B cell (primary cell): ENCODE measurements at places on chromosomes 13 and 19.
A peak's percentile ranks its signal among the peaks of the same experiment; 100 is the strongest.

DNA sequence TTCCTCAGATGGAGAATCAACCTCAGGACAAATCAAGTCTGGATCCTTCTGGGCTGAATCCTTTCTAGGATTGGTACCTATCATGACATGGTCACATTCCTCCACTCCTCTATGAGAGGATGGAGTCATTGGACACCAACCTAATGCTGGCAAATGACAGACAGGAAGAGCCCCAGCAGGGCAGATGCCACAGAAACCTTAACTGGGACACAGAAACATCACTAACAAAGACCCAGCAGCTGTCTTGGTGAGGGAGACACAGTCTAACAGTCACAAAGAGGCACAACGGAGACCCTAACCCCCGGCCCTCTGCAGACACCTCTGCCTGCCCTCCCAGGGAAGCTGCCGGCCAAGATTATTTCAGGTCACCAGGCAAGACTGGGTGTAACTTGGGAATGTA, 2.1 kb downstream of the ANKRD27 start:
- no peak for DNase-seq

GRCh38 chr19:5091684-5092480, 123.0 kb downstream of the KDM4B start:
- DNase-seq, result no peak

- no peak for DNase-seq
Observed at GRCh38 chr19:7983995-7984837, 21.2 kb downstream of the ELAVL1 start.

DNA sequence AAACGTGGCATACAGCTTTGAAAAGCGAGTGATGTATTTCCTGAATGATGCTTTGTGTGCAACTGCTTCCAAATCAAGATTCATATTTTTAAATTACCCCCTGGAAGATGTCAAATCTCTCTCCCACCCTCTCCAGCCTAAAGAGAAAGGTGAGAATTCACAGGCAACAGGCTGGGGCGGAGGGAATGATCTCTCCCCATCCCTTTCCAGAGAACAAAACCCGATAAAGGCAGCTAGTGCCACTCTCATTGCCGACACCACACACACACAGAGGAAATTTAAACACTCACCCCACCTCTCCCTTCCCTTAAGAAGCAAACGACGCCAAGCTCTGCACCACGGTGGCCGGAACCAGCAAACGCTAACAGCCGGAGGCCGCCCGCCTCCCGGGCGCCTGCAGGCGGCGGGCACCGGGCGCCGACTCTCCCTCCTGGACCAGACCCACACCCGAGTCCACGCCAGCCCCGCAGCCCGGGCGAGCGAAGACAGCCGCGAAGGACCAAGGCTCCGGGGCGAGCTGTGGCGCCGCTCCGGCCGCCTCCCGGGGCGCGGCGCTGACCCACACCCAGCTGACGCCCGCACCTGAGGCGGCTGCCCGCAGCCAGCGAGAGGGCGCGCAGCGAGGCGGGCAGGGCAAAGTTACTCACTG, 477 bp downstream of the LNX2 start:
- no peak for DNase-seq

GRCh38 chr13:66543780-66544179, 686.4 kb downstream of the PCDH9 start:
- DNase-seq, result no peak

GRCh38 chr19:52990759-52991418, 22.8 kb upstream of the ERVV-1 start:
- DNase-seq, result no peak

DNA sequence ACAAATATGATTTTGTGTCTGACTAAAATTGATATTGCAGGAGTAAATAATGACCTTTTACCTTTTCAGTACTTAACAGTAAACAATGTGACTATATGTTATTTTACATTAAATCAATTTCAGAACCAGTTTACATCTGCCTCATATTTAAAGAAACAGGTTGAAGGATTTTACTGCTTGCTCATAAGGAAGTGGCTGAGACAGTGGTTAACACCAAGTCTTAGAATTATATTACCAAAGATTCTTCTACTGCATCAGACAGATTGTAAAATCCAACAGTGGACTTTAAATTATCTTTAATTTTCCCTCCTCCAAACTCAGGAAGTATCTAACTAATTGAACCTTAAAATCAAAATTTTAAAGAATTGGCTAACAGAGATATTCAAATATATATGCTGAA, 1929.9 kb downstream of the PCDH9 start:
- no peak for DNase-seq

GRCh38 chr13:108304170-108305016, 34.9 kb downstream of the TNFSF13B start:
- DNase-seq, result no peak

- DNase-seq, result no peak
Observed at GRCh38 chr13:44051405-44051804, 171.7 kb downstream of the LACC1 start.

DNA sequence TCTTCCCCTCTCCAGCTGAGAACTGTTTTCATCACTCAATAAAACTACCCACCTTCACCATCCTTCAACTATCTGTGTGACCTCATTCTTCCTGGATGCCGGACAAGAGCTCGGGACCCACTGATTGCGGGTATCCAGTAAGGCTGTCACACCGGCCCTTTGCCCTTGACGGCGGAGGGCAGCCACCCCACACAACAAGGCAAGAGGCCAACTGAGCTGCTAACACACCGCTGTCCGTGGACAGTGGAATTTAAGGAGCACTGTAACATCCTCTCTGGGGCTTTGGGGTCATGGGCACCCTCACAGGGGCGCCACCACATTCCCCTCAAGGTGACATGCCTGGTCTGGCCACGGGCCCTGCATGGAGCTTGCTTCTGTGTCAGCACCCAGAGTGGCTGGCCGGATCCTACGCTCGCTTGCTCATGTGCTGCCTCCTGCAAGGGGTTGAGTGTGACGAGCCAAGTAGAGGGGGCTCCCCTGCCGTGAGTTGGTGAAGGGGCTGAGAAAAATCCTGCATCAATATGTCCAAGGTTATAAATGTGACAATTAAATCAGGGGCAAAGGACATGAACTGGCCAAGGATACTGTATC, 31.4 kb downstream of the LHFPL6 start:
- no peak for DNase-seq

DNA sequence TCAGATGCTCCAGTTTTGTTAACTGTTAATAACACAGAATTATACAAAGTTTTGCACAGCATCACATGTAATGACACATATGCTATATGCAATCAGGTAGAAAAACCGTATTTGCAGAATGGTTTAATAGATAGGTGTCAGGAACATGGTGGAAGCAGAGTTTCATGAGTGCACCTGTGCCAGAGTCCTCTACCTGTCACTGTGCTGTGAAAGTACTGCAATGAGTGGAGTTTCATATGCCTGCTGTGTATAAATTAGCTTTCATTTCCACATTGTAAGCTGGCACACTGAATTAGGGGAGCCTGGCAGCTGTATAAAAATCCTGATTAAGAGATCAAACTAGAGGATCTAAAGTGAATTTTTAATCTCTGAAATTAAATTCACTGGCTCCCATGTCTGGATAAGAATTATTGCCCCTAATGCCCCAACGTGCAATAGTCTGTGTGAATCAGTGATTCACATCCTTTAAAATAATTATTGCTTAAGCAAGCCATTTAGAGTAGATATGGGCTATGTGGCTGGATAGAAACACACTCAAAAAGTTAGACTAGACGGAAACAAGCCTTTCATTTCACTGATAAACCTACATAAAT, 8.5 kb upstream of the EEF1AKMT1 start:
- no peak for DNase-seq

DNA sequence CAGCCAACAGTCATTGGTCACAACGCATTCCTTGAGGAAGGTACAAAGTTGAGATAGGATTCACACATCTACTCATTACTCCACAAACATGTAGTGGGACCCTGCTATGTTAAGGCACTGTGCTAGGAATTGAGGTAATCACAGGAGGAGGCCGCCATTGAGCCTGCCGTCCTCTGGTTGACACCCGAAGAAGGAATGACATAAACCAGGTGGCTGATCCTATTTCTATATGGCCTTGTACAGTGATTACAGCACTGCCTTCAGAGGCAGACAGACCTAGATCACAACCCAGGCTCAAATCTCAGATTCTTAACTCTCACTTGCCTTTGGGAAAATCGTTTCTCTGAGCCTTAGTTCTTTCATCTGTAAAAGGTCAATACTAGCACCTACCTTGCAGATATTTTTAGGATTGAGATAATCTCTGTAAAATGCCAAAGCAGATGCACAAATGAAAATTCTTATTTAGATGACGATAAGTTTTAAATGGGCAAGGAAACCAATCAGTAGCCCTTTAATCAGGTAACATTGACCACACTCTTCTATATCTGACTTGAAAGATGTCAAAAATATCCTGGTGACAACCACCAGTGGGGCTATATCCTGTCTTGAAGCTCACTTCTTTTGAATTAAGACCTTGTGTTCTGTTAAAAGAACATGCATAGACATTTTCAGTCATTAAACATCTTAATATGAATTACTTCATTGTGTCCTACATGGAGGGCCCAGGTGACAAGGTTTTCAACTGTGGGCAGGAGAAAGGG, 251.6 kb downstream of the KCTD12 start:
- DNase-seq, result no peak

DNA sequence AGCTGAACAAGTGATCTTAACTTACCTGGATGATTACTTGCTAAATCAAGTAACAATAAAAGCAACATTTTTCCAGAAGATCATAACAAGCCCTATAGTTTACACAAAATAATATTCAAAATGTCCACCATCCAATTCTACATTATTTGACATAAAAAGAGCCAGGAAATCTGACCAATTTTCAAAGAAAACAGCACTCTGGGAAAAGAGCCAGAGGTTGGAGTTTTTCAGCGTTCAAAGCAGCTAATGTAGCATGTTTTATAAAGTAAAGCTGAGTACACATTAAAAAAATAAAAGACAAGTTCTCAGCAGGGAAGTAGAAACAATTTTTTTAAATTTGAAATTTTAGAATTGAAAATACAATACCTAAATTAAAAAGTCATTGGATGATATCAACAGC, 62.6 kb downstream of the UFM1 start:
- DNase-seq, result no peak

GRCh38 chr13:98765996-98766519, 13.6 kb upstream of the SLC15A1 start:
- DNase-seq, result no peak

DNA sequence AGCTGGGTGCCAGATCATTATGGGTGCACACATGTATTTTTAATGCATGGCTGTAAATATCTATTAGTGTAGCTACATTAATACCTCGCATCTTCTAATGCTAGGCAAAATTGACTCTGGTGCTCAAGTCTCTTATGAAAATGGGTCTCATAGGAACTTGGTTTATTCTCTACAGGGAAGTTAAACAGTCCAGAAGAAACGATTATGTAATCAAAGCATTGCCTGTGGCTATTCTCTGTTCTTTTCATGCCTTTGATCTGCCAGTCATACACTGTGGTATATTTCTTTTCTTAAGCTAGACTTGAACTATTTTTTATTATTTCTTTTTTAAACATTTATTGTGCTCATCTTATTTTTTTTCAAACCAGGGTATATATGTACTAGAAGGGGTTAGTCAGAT, 1015.0 kb downstream of the SLITRK1 start:
- DNase-seq, result no peak

DNA sequence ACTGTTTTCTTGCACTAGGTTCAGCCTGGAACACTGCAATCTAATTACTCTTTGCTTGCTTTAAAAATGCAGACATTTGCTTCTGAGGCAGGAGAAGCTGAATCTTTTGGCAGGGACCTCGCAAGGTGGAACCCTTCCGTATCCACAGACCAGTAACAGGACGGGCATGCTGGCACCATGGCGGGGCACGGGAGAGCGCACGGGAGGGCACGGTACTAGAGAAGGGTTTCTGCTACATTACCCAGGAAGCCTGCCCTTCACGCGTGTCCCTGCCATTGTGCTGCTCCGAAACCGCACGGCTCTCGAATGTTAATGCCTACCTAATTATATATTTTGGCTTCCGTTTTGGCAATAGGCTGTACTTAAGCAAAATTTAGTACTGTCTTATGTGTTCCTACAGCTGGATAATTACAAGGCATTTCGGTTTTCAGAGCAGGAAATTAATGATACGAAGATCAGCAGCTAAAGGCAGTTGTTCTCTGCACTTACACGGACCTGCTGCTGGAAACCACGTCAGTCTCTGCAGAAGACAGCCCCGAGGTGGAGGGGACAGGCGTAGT, 430.4 kb downstream of the IRS2 start:
- DNase-seq, result no peak

DNA sequence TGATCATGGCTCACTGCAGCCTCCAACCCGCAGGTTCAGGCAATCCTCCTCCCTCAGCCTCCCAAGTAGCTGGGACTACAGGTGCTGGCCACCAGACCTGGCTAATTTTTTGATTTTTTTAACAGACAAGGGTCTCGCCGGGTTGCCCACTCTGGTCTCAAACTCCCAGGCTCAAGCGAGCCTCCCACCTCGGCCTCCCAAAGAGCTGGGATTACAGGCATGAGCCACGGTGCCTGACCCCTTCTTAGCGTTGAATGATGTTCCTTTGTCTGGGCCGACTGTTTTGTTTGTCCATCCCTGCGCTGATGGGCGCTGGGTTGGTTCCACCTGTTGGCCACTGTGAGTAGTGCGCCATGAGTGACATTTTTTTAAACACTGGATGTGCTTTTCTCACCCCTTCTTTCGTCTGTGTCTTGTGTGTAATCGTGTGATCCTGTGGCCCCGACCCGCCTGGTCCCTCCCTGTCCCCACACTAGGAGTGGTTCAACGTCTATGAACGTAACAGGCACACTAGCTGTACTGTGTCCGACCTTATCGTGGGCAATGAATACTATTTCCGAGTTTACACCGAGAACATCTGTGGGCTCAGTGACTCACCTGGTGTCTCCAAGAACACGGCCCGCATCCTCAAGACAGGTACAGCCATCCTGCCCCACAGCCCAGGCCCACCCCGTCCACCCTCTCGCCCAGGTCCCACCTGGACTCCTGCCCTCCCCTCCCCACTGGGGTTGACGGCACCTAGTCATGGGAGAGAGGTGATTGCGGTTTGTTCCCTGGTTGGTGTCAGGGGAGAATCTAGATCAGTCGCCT, 15.0 kb upstream of the EMC10 start:
- peak; percentile 87 for DNase-seq

DNA sequence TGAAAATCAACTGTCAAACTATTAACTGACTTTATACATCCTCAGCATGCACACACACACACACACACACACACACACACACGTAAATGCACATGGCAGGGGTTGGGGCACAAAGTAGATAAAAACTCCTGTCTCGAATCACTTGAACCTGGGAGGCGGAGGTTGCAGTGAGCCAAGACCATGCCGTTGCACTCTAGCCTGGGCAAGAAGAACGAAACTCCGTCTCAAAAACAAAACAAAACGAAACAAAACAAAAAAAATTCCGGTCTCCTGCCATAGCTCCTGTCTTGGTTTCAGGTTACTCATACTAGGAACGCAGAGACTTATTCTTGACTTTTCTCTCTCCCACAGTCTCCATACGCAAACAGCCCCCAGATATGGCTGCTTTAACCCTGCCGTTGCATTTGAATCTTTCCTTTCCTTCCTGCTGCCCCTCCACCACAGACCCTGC, 148.9 kb downstream of the SHISA2 start:
- no peak for DNase-seq

GRCh38 chr19:47881757-47882156, 4.4 kb downstream of the SULT2A1 start:
- no peak for DNase-seq
